ENCODE measurements at places on chromosomes 4 and X.

DNA sequence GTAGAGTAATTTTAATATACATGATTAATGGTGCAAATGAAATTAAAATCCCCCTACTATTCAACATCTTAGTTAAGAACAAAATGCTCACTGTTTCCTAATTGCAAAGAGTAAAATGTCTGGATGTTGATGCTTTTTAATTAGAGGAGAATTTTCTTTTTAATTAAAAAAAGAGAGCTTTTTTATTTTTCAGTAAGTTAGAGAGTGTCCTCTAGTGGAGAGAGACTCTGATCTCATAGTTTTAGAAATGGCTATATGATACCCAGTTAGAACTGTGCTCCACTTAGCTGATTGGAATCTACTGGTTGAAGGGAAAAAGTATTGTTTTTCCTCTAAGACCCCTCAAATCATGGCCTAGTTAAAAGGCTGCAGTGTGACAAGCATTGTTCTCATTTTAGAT is 312.0 kb upstream of the MAGEB2 start:
- DNase-seq = no peak

- no peak for DNase-seq
Measured at GRCh38 chrX:124383354-124383753, 37.0 kb downstream of the SH2D1A start.

DNA sequence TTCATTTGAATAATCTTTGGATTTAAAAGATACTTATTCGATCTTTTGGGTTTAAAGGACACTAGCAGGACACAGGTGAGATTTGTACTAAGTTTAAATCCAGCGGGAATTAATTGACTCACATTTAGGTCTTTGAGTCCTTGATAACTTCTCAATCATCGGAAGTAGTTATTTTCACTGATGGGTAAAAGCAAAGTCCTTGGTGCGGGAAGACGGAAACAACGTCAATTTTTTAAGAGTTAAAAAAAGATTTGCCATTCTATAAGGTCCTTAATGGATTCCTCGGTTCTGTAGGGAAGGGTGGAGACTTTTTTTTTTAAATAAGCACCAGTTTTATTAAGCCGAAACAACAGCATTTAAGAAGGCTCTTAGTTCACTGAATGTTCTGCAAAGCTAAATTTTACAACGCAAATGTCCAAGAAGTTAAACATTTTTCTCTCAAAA is 2.9 kb downstream of the TMSB4X start:
- no peak for DNase-seq

DNA sequence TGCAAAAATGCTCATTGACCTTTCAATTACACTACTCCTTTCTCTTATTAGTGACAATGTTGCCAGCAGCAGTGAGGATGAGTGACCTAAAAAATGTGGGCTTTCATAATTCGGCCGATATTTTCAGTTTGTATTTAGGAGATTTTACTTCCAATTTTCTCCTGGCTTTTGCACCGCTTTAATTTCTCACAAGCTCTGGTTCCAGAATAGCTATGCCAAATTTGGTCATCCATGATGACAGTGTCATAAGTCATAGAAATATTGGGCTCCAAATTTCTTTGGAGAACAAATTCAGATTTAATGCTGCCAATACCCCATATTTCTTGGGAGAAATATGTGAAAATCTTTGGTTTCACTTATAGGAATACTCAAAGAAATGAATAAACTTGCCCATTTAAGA is 187.7 kb upstream of the HCCS start:
- no peak for DNase-seq

- DNase-seq = no peak
Measured at GRCh38 chr4:74263551-74263950, 44.7 kb upstream of the EPGN start.

DNA sequence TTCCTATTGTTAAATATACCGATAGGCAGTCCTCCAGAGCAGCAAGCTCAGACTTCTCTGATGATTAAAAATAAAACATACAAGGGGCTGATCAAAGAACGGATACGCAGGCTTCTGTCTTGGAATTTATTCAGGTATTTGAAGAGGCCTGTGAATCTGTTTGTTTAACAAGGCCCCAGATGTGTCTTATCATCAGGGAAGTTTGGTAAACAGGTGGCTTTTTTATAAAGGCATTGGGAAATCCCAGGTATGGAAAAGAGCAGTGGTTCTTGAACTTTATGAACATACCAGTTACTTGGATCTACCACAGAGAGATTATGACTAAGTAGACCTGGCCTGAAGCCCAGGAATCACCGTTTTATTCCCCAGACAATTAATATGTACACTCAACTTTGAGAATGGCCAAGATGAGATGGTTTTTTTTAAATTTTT is 47.9 kb downstream of the SOWAHB start:
- no peak for DNase-seq

GRCh38 chr4:89289312-89289711 is 18.3 kb downstream of the GPRIN3 start:
- DNase-seq = no peak

- DNase-seq = no peak
Measured at GRCh38 chr4:128006592-128006991, 41.4 kb downstream of the ABHD18 start.

DNA sequence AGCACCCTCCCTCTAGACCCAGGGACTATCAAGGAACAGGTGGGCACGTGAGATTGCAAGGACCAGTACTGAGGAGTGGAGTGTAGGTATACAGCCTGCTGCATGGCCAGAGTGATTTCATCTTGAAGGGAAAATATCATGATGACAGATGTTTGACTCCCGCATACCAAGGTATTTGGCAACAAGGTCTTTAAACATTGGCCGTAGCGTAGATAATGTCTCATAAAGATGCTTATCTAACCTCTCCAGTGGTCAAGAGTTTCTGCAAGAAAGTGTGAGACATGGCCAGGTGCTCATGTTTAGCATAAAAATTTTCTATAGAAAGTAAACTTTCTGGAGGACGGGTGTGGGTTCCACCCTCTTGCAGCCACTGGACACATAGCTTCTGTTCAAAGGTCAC is 18.7 kb upstream of the ZNF630 start:
- DNase-seq = no peak

- no peak for DNase-seq
Measured at GRCh38 chrX:29542152-29542551, 673.2 kb upstream of the MAGEB2 start.

DNA sequence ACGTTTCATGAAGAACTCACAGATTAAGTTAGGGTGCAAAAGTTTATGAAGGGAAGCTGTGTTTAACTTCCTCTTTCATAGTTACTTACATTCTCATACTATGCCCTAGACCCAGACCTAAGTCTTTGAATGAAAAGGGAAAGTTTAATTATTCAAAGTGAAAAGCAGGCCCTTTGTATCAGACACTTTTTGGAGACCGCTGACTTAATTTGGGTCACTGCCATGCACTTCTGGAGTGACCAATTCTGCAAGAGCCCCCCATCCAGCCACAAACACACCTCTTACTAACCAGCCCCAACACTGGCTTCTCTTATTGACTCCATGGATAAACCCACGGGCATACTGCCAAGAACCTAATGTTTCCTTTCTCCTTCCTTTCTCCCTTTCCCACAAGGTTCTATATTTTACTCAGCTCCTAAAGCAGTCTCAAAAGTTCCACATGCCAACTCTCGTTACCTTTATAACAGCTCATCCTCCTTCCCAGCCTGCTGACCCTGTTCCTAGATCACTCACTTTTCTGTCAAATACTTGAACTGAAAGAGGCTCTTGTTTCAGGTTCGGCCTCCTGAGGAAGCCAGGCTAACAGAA is 34.5 kb downstream of the ABCE1 start:
- DNase-seq = no peak

GRCh38 chr4:149311076-149311475 is 504.6 kb downstream of the IQCM start:
- no peak for DNase-seq

GRCh38 chr4:183493246-183493645 is 11.6 kb upstream of the ING2 start:
- DNase-seq = no peak

- no peak for DNase-seq
Measured at GRCh38 chrX:48833542-48834138, 1.8 kb downstream of the PCSK1N start.

GRCh38 chr4:27717431-27717755 is 856.8 kb downstream of the STIM2 start:
- DNase-seq = no peak

DNA sequence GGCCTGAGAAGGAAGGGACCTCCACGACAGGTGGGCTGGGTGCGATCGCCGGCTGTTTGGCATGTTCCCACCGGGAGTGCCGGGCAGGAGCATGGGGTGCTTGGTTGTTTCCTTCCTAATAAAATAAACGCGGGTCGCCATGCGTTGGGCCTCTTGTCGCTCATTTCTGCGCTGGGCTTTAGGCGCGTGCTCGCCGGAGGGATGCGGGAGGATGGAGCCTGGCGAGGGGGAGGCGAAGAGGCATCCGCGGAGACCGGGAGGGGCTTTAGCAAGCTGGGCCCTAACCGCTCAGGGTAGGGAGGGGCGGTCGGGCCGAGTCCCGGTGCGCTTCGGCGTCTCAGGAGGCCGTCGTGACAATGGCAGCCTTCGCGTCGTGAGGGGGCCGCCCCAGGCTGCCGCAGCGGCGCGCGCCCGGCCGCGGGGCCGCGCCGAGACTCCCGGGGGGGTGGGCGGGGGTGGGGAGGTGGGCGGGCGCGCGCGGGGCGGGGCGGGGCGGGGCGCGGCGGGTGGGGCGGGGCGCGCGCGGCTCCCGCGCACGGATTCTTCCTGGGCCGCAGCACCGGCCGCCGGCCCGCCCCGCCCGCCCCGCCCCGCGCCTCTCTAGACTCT is 476 bp upstream of the GDI1 start:
- DNase-seq = no peak

DNA sequence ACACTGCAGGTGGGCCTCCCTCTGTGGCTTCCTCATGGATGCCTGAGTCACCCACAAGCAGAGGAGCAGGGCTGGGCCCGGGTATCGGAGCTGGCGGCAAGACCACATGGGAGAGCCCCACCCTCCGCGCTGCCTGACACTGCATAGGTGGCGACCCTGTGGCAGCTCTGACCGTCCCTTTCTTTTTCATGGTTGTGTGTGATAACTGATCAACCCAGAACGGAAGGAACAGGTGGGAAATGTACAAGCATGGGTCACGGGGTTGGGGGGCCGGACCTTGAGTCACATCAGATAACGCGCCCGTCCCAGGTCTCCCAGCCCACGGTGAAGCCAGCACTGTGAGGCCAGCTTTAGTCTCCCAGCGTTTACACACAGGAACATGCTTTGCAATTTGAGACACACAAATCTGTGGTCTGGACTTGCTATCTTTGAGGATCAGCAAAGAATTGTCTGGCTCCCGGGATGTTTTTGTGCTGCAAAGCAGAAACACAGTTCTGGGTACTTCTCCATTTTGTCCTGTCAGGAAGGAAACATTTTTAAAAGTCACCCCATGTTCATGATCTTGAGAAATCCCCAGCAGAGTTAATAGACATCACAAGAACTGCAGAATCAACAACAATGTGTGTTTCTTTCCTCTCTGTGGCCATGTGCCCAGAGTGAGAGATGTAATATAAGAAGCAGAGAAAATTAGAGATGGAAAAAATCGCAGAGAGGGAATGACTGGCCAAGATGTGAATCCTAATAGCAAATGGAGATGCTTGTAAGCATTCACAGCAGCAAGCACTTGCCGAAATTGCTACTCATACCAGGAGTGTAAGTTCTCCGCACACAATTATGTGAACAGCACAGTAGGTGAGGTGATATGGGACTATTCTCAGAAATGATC is 70.1 kb upstream of the CBR4 start:
- DNase-seq = peak; percentile 21

DNA sequence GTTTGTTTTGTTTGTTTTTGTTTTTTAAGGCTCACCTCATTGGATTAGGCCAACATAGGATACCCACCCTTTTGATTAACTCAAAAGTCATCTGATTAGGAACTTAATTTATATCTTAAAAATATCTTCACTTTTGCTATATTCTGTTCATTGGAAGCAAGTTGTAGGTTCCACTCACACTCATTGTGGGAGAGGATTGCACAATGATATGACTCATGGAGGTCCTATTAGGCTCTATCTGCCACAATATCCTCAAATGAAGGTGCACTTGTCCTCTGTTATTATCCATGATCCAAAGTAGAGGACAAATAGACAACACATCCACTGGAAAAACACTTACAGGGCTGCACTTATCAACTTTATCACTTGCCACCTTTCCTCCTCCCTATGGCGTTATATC is 60.5 kb upstream of the ADAMTS3 start:
- no peak for DNase-seq

- DNase-seq = no peak
Measured at GRCh38 chrX:150627957-150628356, 59.5 kb downstream of the MTM1 start.

DNA sequence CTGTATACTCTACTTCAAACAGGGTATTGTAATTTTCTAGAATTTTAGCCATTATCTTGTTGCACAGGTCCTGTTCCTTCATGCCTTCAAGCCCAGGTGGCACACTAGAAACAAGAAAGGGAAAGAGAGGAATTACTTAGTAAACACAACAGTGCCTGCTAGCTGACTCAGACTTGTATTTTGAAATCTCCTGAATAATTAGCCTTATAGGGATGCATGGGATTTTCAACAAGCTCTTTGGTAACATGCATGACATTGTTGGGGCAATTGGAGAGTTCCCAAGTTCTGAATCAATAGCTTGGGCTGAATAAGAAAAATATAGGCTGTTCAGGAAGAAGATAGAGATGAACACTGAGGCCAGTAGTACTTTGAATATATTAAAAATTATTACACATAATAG is 118.8 kb downstream of the FAM13A start:
- no peak for DNase-seq

GRCh38 chr4:96969455-96969854 is 1129.6 kb downstream of the PDHA2 start:
- DNase-seq = no peak

DNA sequence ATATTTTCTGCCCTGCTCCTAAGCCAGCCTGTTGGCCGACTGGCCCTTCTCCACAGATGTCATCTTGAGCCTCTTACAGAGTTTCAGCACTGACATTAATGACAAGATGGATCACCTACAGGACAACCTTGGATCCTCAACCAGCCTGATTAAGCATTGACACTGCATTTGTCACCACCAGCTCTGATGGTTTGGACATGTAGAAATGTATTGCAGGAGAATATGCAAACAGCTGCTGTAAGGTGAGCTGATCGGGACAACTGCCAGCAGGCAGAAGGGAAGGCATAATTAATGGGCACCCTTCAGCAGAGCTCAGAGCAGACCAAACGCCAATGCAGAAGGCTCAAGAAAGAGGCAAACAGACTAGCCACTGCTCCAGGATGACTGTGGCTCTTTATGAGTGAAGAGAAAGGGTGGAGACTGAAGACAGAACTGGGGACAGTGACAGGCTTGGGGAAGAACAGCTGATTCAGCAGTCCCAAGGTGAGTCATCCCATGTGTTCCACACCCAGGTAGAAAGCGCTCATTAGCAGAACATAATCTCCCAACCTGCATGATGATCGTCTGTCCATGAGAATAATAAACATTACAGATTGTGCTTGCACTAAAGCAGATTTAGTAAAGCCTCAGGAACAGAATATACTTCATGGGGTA is 6.7 kb downstream of the CORIN start:
- no peak for DNase-seq

DNA sequence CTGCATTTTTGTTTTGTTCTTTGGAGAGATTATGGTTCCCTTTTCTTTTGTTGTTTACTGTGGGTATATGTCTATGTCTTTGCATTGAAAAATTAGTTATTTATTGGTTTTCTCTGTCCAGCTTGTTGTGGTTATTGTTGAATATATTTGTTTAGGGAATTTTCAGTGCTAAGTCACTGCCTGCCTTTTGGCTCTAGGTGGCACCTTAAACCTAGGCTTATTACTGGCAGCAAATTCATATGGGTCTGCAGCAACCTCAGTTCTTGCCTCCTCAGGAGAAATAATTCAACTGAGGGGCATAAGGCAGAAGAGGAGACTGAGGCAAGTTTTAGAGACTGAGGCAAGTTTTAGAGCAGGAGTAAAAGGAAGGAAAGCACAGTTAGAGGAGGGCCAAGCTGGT is 1157.3 kb upstream of the AGA start:
- DNase-seq = no peak

- no peak for DNase-seq
Measured at GRCh38 chr4:87543835-87544461, 14.8 kb upstream of the SPARCL1 start.
